ENCODE measurements at places on chromosomes 7 and 10.

- no peak for DNase-seq
Observed at GRCh38 chr10:72784551-72785351, 92.8 kb downstream of the MCU start.

DNA sequence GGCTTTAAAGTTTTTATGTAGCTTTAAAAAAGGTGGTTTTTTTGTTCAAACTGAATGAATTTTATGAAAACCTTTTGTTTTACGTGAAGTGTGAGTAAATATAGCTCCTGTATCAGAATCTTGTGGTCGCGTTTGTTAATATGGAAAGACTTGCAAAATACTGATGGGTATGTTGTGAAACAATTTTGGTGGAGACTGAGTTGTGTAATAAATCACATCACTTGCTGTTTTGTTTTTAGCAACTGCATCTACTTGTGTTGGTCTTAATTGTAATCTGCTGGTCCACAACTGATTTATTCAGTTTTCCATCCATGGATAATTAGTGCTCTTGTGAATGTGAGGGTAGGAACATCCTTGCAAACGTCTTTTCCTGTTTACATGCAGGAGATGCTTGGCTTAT lies 10.5 kb downstream of the PLXDC2 start:
- DNase-seq = no peak

- no peak for DNase-seq
Observed at GRCh38 chr10:57015595-57016318, 654.7 kb upstream of the ZWINT start.

DNA sequence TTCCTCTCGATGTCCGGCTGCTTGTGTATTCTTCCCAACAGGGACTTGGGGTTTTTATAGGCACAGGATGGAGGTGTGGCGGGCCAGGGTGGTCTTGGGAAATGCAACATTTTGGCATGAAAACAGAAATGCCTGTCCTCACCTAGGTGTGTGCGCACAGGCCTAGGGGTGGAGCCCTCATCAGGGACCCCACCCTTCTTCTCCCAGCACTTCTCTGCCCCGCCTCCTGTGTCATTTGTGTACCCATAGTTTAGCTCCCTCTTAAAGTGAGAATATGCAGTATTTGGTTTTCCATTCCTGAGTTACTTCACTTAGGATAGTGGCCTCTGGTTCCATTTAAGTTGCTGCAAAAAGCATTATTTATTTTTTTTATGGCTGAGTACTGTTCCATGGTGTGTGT lies 90.2 kb upstream of the ITGB1 start:
- no peak for DNase-seq

GRCh38 chr7:106598663-106599342 lies 62.2 kb downstream of the CCDC71L start:
- DNase-seq = peak; percentile 76

GRCh38 chr7:44891372-44891771 lies 6.0 kb upstream of the PURB start:
- peak; percentile 56 for DNase-seq

DNA sequence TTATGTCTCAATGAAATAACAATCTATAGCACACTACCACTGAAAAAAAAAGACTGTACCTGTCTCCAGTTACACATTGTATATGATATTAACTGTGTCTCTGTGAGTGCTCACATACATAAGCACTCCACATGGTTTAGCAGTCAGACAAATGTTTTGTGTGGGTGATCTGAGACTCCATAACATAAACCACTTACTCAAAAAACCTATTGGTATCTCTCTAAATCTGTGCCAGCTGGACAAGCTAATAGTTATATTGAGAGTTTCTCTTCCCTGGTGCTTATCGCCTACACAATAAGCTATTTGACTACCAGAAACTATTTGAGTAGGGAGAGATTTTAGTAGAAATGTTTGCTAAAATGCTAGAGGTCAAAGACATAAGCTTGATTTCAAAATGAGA lies 190.1 kb upstream of the AGR3 start:
- DNase-seq = no peak

DNA sequence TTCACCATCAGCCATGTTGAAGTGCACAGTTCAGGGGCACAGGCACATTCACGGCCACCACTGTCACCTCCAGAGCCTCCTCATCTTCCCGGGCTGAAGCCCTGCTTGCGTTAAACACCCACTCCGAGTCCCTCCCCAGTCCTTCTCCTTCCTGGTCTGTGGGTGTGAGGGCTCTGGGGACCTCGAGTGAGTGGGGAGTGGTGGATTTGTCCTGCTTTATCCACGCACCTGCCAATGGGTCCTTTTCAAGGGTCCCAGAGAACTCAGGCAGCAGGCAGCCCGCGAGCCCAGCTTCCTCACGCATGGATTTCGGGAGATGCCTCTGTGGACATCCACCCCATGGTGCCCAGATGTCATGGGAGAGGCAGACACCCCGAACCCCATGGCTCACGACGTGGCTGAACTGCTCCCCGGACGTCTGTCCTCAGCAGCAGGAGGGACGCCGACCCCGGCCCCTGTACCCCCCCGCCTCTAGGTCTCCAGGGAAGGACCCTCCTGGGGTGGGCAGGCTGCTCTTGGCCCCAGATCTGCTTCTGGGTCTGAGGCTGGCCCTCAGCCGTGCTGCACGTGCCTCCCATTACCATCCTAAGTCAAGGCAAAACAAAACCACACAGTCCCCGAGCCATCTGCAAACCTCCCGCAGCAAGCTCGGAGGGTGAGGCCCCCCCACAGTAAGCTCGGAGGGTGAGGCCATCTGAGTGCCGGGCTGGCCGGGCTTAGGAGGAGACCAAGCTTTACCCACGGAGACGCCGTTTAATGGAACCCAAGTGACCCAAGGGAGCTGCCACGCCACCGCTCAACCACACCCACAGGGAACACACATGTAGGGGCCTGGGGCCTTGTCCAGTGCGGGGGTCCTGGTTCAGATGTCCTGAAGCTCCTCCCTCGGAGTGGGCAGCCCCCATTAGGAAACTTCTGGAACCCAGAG lies 9.0 kb downstream of the CYP2W1 start:
- no peak for DNase-seq

DNA sequence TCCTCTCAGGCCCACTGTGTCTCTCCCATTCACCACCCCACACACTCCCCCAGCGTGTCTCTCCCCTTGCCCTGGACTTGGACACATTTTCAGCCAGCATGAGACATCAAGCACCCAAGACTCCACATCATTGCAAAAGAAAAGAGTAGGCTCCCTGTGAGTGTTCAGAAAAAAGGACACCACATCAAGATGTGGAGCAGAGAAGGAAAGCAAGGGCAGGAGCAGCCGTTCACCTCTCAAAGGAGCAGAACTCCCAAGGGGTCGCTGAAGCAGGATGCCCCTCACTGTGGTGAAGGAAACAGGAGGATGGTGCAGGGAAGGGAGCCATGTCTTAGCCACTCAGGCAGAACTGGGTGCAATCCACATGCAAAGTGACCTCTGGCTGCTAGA lies 89.9 kb upstream of the MACROH2A2 start:
- no peak for DNase-seq

DNA sequence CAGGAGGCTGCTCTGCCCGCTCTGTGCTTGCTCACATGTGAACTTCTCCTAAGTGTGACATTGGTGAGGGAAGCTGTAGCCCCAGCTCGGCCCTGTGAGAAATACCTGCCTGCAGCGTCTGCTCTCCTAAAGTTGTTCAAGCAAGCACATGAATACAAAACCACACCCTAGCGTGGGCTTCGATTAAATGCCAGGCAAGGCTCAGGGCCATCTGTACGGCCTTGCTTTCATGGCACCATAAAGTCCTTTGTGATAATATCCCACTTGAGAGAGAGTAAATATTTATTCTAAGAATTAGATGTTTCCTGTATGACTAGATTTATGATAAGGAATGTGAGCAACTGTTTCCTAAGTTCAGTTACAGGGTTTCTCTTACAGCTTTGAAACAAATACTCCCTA lies 262.8 kb upstream of the KLF14 start:
- peak; percentile 33 for DNase-seq

DNA sequence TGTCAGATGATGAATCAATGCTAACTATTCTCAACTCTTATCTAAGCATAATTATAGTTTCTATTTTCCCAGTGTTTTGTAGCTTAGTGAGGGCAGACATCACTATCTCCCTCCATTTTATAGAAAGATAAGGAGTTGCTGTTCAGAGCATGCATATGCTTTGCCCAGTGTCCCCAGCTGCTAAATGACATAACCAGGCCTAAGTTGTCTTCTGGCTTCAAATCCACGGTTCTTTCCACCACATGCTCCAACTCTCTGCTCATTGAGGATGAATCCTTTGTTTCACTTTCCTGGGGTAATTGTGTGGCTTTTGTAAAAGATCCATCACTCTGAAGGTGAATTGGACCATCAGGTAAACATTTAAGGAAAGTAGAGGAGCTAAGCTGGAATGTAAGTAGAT lies 134.0 kb downstream of the SNX10 start:
- no peak for DNase-seq

Measured in activated CD4-positive, alpha-beta T cell treated with anti-CD3 and anti-CD28 coated beads, Interleukin-2, amount 10 ng/mL, durations not matched to agents 7 days and 5 days (primary cell).